Stimulated activated CD4-positive, alpha-beta T cell treated with anti-CD3 and anti-CD28 coated beads, Interleukin-15, amount 100 ng/mL, for 48 hours (primary cell): ENCODE measurements at places on chromosomes 4 and X.

DNA sequence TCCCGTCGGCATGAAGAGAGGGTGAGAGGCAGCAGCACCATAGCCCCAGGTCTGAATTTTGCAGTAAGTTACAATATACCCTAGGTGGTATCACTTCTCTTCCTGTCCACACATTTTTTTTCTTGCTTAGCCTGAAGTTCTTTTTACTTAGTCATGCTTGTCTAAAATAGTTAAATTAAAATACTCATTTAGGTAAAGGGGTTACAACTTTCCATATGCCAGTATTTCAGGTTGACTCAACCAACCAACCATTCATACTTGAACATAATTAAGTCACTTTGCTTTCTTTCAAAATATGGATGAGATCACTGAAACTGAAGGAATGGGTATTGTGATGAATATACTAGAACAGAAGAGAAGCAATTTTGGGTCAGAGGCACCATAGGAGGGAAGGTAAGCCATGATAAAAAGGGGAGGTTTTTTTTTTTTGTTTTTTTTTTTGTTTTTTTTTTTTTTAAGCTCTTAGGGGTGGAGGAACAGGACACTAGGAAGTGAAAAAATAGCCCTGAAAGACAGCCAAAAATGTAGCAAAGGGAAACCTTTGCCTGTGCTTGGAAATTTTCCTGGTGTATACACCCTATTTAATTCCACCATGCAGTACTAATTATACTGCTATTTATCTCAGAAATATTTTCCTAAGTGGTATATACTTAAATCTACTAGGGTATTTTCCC lies 41.8 kb downstream of the RPS6KA3 start:
- no peak for DNase-seq

DNA sequence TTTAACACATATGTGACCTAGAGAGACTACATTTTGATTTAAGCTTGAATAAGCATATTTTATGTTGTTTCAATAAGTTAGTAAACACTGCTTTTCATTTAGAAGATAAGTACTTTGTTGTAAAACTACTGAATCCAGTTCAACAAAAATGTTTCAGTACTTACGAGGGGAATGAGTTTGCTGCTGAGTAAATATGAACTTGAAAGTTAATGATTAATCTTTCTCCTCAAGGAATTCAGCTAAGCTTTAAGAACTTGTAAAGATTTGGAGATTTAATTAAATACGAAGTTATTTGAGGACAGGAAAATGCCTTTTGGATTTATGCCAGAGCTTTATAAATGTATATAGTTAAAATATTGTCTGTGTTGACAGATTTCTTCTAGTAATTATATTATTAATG lies 933.0 kb upstream of the LCORL start:
- DNase-seq, result no peak

DNA sequence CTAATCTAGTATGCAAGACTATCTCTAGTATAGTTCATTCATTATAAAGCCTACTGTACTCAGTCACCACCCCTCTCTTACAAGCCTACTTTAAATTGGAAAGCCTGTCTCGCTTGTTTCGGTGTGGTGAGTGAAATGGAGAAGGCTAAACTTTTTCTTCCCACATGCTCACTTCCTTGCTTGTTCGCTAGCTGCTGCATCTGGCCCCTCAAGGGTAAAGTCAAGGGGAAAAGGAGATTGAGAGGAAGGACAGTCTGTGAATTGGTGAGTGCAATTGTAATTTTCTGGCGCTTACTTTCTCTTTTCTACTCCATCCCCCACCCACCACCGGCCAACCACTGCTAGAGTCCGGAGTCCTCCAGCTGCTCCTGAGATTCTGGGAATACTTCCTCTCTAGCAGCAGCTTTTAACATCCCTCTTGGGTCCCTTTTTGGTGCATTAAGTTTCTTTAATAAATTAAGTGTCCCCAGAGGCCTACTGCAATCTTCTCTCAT lies 12.1 kb upstream of the ARAP2 start:
- no peak for DNase-seq

DNA sequence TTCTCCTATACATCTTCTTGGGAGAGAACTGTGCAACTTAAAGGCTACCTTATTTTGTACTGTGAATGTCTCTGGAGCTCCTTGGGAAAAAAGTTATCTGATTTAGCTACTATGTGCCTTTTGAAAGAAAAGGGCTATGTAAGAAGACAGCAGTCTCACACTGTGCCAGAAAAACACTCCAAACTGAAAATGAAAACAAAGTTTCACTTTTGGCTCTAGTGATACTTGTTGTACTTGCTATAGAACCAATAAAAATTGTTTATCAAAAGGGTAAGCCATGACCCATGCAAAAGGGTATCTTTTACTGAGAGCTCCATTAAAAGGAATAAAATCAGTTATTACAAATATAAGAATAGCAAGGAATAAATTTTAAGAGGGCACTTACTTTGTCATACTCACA lies 2270.0 kb downstream of the ARAP2 start:
- no peak for DNase-seq

GRCh38 chr4:121764702-121765367 lies at the start of gene SMIM43:
TSS of gene SMIM43 (minus strand) at chr4:121765164. CDS start at chr4:121765105, 59 bp downstream.
- DNase-seq, result no peak

- DNase-seq, result no peak
Observed at GRCh38 chrX:9912351-9913145, 54.6 kb upstream of the CLDN34 start.

DNA sequence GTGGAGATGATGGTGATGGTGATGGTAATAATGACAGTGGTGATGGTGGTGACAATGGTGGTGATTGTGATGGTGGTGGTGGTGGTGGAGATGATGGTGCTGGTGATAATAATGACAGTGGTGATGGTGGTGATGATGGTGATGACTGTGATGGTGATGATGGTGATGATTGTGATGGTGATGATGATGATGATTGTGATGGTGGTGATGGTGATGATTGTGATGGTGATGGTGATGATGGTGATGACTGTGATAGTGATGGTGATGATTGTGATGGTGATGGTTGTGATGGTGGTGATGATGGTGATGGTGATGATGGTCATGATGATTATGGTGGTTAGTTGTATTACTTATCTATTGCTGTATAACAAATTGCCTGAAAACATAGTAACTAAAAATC lies 108.9 kb upstream of the NKX1-1 start:
- no peak for DNase-seq

DNA sequence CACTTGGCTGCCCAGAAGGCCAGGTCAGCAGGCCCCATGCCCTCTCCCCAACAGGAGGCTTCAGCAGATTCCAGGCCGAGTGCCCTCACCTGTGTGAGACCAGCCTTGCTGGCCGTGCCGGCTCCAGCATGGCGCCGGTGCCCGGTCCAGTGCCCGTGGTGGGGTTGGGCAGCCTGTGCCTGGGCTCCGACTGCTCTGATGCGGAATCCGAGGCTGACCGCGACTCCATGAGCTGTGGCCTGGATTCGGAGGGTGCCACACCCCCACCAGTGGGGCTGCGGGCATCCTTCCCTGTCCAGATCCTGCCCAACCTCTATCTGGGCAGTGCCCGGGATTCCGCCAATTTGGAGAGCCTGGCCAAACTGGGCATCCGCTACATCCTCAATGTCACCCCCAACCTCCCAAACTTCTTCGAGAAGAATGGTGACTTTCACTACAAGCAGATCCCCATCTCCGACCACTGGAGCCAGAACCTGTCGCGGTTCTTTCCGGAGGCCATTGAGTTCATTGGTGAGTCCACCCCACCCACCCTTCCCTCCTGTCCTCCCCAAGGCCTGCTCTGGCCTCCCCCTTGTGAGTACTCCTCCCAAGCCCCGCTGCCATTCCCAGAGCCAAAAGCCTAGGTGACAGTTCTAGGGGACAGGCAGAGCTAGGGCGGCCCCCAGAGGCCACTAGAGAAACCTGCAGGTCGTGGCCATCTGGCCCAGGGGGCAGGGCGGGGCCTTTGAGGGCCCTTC lies 2.3 kb downstream of the DUSP9 start:
- DNase-seq, result no peak

DNA sequence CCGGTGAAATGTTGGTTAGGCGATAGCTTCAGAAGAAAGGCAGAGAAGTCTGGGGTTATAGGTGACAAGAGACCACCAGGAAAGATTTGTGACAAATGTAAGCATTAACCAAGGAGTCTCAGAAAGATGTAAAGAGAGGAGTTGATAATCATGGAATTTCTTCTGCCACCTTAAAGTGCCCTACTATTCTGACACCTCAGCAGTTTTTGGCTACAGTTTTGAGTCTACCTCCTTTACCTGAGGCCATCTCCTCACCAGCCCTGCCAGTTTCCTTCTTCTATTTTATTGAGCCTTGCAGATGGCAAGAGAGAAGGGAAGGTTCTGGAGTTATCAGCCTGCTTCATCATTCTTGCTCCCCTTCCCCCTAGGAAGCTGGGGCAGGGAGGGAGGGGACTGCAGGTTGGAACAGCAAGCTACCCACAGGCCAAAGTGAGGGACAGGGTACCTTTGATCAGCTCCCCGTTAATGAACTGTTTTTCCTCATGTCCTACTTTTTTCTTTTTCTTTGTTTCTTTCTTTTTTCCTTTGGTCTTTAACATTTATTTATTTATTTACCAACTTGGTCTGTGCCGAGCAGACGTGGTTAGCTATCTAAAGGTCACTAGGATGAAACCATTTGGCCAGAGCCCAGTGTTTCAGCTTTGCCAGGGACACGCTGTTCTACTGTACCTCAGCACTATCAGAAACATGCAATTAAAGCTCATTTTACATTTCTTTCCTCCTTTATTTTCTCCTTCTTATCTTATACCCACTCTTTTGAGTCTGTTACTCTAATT lies 438.7 kb upstream of the AR start:
- no peak for DNase-seq

GRCh38 chr4:122163767-122164166 lies 11.6 kb downstream of the BLTP1 start:
- no peak for DNase-seq

DNA sequence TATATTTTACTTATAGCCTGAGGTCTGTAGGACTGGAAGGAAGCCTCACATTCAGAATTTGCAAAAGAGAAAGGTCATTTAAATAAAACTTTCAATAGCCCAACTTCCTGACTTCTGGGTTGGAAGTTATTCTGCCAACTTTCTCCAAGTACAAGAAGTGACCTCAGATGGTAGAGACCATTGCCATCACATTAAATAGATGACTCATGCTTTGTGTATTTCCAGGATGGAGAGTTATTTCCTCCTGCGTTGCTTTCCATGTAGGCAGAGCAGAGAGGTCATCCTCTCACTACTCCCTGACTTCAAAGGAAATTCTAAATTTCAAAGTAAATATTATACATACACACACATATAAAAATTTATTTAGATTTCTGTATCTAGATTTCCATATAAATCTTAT lies 73.0 kb upstream of the NR3C2 start:
- no peak for DNase-seq

DNA sequence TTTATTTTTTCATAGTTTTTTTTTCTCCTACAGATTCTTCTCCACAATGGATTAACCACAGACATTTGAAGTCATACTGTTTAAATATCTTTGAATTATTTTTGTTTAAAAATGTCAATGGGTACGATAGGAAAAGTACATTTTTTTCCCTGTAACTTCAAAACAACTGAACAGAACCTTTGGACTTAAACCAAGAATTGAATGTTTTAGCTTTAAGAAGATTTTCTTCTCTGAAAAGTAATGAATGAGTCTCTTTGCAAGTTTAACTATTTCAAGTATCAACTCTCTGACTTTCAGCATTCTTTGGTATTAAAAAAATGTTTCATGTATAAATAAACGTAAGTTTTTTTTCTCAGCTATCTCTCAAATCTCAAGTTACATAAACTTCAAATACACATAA lies 364.3 kb downstream of the FBXO8 start:
- no peak for DNase-seq

- DNase-seq, result no peak
Observed at GRCh38 chr4:72557021-72557420, 12.0 kb downstream of the ADAMTS3 start.

- DNase-seq, result no peak
Observed at GRCh38 chr4:71241501-71242288, 97.1 kb upstream of the SLC4A4 start.

GRCh38 chr4:169437299-169438047 lies 166.7 kb upstream of the SH3RF1 start:
- DNase-seq, result no peak

DNA sequence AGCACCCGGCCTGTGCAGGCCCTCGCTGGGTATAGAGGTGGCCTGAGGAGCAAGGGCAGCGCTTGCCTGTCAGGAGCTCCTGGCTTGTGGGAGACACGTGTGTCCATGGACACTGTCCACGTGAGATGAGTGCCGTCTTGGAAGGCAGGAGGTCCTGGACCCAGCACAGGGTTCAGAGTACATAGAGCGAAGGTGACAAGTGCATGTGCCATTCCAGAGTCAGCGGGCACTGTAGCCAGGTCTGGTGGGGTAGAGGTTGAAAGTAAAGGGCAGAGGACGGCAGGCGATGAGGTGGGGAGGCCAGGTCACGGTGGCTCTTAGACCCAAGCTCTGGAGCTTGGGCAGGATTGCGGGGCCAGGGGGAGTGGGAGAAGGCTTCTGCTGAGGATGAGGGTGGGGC lies 28.4 kb upstream of the TADA2B start:
- DNase-seq, result no peak

DNA sequence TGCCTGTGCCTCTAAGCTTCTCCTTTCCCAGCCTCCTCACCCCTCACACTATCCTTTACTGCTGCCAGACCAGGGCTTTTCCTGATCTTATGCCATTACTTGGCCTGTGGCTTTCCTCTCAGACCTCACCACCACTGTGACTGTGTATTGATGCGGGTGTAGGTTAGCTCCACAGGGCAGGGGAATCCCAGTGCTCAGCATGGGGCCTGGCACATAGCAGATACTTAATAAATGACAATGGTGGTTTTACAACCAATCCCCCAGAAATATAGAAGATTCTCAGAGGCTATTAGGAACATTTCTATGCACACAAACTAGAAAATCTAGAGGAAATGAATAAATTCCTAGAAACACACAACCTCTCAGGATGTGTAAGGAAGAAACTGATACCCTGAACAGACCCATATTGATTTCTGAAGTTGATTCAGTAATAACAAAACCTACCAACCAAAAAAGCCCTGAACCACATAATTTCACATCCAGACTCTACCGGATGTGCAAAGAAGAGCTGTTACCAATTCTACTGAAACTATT lies 129.6 kb upstream of the QRFPR start:
- no peak for DNase-seq

GRCh38 chrX:101430457-101431078 lies 22.5 kb downstream of the HNRNPH2 start:
- DNase-seq, result no peak

- no peak for DNase-seq
Observed at GRCh38 chr4:78951862-78952472, 12.7 kb upstream of the PAQR3 start.

DNA sequence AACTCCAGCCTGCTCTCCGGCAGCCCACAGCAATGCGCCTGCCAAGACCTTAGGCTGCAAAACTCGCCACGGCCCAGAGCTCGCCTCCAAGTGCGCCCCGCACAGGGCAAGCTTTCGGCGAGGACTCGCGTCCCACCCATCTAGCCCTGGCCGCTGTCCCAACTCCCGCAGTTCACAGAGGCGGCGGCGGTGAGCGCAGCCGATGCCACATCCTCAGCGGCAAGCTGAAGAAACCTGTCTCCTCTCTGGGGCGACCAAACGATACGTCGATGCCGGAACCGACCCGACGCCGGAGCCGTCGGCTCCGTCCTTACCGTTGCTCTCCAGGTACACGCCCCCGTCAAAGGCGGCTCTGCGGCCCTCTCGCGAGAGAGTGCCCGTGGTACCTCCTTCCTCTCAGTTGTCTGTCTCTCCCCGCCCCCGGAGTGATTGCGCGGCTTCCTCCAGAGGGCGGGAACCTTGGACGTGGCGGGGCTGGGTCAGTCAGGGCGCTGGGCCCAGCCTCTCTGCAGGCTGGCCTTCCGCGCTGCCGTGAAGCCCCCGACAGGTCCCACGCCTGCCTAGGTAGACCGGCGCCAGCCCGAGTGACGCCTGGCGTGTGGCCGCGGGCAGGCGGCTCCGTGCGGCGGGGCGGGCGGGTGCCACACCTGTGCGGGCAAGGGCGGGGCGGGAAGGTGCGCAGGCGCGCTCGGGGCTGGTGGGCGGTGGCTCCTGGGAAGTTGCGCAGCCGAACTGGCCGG lies 380 bp upstream of the RAB33B start:
- peak; percentile 96 for DNase-seq
